Mucosa of gallbladder (tissue), 1 donor: ENCODE measurements at places on chromosomes 5 and 9. TPM values are rescaled to one million over a fixed set of nuclear protein-coding genes. Genes with fewer than 3 reads are reported as not detected.
A peak's percentile ranks its signal among the peaks of the same experiment; 100 is the strongest.

GRCh38 chr5:127988146-127988760, 95.3 kb upstream of the SLC12A2 start:
- DNase-seq = peak; percentile 30

Gene MELK
- 2.0 TPM for total RNA-seq

DNA sequence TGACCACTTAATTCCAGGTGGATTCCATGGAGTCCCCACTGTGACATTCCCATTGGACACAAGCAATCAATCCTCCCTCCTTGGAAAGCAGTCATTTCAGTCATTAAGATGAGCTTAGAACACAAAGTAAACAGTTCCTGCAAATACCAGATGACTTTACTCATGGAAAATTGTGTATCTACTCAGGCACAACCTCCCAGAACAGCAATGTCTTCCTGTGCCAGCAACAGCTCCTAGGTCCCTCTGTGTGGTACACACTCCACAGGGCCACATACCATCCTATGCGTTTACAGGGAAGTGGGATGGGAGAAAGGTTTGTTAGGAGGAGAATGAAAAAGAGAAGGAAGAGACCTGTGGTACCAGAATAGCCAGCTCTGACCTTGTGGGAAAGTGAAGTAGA, 53.7 kb downstream of the MTMR12 start:
- DNase-seq = no peak

Gene EDIL3
- 60.1 TPM for total RNA-seq

DNA sequence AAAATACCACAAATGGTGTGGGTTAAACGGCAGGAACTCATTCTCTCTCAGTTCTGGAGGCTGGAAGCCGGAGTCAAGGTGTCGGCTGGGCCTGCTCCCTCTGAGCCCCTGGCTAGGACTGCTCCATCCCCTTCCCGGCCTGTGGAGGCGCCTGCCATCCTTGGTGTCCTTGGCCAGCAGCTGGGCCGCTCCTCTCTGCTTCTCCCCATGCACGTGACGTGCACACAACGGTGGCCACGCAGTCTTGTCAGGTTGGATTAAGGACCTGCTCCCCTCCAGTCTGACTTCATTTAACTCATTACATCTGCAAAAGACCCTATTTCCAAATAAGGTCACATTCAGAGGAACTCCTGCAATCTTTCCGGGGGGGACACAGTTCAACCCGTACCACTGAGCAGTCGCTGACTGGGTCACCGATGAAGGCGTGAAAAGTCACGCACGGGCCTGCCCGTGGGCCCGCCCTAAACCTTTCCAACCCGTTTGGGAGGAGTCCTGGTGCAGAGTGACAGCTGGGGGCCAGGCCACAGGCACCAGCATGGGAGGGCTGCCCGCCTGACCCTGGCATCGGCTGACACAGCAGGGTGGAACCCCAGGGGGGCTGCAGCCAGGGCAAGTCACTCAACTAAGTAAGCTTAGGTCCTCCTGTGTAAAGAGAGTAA, 135.2 kb downstream of the COL23A1 start:
- DNase-seq = no peak

DNA sequence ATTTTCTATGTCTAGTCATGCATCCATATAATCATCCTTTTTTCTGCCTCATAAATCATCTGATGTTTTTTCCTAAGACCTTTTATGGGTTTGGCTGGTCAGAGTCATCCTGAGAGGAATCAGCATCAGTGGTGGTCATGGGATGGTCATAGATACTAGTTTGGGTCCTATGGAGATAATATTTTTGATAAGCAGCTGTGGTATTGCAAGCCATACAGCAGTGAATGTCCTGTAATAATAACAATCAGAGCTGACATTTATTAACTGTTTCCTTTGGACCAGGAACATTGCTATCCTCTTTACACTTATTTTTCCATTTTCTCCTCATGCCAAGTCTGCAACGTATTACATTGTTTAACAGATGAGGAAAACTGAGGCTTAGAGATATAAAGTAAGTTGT, 83.1 kb downstream of the TEX10 start:
- no peak for DNase-seq

GRCh38 chr9:99296291-99296951, 74.3 kb downstream of the SEC61B start:
- peak; percentile 15 for DNase-seq

- DNase-seq = no peak
Observed at GRCh38 chr9:25691786-25692185, 13.5 kb upstream of the TUSC1 start.

GRCh38 chr9:76352026-76352620, 42.1 kb downstream of the RFK start:
- DNase-seq = no peak

- DNase-seq = no peak
Observed at GRCh38 chr9:105994970-105995369, 300.6 kb downstream of the TMEM38B start.

Gene GZMA
- 5.4 TPM for total RNA-seq

DNA sequence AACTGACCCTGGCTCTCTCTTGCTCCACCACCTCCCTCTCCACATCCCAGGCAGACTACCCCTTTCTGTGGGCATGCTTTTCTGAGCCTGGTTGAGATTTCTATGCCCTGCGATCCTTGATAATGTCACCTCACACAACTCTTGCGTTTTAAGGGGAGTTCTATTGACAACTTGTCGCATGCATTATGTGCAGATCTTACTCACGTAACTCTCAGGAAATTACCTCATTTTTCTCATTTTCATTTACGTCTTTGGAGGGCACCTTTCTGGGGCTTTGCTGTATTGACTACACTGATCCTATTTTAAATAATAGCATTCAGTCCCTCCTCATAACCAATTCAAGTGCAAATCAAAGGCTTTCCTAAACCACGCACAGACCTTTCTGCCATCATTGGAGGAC, 140.4 kb upstream of the WWC1 start:
- DNase-seq = no peak

Gene GPX3
- total RNA-seq = 131 TPM

DNA sequence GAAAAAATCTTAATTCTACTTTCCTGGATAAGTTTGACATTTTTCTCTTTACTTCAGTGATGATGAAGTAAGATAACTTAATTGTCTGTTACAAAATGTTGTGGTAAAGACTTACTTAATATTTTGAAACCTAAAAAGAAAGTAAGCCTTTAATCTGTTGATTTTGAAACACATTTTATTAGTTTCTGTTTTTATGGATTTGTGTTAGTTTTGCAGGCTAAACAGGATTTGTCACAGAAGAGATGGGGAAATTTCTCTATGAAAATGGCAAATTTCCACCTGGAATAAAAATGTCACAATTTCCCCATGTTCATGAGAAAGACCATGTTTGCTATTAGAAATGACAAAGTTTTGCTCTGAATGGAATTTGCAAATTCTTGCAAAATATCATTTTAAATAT, 237.1 kb downstream of the RFX3 start:
- DNase-seq = no peak

DNA sequence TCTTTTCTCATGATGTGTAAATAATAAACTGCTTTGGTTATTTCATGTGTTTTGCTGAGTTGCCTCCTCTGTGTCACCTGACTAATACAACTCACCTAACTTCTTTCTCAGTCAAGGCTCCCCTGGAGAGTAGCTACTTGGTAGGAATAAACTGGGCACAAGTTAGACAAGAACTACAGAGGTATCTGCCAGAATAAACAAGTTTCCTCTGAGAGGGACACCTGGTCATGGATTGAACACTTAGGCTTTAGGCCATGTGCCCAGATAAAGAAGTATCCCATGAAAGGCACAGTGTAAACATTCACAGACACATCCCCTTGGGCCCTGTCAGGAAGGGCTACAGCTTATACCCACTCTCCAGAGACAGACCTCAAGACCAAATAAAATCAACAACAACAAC, 532.5 kb downstream of the KIF4B start:
- DNase-seq = no peak

Gene SIT1
- total RNA-seq = 2.7 TPM

GRCh38 chr5:103094737-103095136, 25.2 kb downstream of the GIN1 start:
- DNase-seq = no peak

Gene ENTPD2
- total RNA-seq = 41.1 TPM

Gene PCDHGB4
- 5.2 TPM for total RNA-seq
